ENCODE measurements at places on chromosomes 3 and 15. TPM values are rescaled to one million over a fixed set of nuclear protein-coding genes. Genes with fewer than 3 reads are reported as not detected.

NR2E3 gene
- total RNA-seq: not detected

DLEC1 gene
- 3.7 TPM for total RNA-seq

LRRN1 gene
- 1.4 TPM for total RNA-seq

ZPLD1 gene
- not detected for total RNA-seq

GRCh38 chr3:139493826-139494385 is 17.6 kb upstream of the RBP2 start:
- DNase-seq: no peak

DNA sequence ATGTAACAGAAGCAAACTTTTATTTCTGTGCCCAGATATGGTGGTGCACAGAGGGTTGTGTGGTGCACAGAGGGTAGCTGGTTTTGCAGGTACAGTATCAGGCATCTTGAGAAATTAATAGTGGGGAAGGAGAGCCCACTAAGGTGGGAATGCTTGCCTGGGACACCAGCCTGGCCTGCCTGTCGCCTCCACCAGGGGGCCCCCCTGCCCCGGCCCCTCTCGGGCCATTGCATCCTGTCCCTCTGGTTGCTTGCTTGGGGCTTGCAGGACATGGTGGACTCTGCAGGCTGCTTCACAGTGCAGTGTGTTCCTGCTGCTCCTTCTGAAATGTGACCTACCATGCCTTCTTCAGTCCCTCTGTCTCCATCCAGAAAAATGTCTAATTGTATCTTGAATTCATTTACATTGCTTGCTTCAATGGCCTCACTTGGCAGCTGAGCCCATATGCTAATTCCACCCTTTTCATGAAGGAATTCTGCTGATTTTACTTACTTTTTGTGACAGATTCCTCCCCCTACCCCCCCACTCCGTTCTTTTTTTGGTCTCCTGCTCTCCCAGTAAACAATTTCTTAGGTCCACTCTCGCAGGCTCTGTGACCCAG is 73.6 kb downstream of the EEFSEC start:
- peak; percentile 47 for DNase-seq

DNA sequence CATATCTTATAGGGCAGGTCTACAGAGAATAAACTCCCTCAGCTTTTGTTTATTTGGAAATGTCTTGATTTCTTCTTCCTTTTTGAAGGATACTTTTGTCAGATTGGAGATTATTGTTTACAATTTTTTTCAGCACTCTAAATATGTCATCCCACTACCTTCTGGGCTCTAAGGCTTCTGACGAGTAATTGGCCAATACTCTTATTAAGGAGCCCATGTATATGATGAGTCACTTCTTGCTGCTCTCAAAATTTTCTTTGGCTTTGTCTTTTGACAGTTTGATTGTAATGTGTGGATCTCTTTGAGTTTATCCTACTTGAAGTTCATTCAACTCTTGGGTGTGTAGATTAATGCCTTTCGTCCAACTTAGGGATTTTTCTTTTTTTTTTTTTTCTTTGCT is 28.9 kb upstream of the CD200R1L start:
- DNase-seq: no peak

- peak; percentile 6 for DNase-seq
These were observed 43.5 kb downstream of the SCN5A start for GRCh38 chr3:38605981-38606380.

DNA sequence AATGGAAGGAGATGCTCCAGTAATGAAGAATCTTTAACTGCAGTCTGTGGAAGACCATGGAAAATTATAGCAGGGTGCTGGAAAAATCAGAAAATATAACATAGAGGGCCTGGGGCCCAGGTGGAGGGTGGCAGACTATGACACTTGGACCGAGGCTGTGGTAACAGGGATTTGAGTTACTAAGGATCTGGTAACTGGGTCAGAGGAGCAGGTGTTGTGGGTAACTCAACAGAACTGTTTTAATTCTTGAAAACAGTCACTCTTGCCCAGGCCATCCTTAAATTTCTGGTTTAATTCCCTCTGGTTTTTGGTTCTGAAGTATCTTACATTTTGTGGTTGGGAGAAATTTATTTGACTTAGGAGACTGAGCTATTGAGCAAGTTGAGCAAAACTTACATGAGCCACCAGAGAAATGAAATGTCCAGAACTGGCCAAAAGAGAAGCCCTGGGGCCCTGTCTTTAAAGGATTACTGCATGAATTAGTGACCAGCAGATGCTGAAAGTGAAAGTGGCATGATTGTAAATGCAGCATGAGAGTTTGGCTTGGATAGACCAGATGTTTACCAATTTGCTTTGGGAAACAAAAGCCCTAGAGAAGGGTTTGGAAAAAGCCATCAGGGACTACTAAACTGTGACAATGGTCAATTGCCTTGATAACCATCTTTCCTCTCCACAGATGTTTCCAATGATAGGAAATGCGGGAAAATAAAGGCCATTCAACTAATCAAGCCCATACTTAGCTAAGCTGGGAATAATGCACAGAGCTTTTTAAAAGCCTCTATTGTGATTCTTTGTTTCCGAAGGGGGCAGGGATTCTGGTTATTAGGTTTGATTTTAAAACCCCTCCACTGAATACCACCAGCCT is 374.9 kb upstream of the TGFBR2 start:
- no peak for DNase-seq

DNA sequence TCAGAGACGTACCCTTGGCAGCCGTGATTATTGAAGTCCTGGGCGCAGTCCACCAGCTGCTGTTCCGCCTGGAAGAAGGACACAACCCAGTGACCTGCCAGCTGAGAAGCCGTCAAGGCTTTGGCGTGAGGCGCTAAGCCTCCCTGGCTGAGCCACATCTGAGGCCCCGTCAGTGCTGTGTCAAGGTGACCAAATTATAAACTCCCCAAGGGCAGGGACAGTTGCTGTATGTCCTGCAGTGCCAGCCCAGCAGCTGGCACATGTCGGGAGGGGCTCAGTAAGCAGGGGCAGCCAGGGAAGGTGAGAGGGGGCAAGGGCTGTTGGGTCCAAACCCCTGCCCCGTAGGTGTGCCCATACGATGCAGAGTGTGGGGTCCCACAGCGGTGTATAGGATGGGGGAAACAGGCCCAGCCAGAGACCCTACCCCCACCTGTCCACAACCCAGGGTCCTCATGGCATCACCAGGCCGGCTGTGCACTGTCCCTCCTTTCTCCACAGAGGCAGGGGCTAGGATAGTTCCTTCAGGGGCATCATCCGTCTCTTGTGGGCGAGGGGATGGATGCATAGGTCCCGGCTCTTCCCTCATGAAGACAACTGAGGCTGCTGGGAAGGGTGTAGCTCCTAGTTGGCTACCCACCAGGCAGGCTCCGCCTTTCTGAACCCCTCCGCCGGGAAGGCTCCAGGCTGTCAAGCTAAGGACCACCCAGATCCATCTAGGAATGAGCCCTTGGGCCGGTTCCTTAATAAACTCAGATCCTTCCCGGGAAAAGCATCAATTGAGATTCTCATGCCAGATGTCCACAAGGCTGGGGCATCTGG is 13.2 kb downstream of the CTSH start:
- no peak for DNase-seq

- no peak for DNase-seq
These were observed 50.5 kb upstream of the TEX264 start for GRCh38 chr3:51620543-51620942.

Measured in activated naive CD8-positive, alpha-beta T cell treated with anti-CD3 and anti-CD28 coated beads, Interleukin-2, amount 10 ng/mL, durations not matched to agents 7 days and 5 days (primary cell).